Esophagus muscularis mucosa (tissue), 4 donors: ENCODE measurements at places on chromosomes 7 and 10. TPM values are rescaled to one million over a fixed set of nuclear protein-coding genes. Genes with fewer than 3 reads are reported as not detected.

The LRRC4 gene
- total RNA-seq = 1.3 TPM

The MET gene
- 12.1 TPM for total RNA-seq

DNA sequence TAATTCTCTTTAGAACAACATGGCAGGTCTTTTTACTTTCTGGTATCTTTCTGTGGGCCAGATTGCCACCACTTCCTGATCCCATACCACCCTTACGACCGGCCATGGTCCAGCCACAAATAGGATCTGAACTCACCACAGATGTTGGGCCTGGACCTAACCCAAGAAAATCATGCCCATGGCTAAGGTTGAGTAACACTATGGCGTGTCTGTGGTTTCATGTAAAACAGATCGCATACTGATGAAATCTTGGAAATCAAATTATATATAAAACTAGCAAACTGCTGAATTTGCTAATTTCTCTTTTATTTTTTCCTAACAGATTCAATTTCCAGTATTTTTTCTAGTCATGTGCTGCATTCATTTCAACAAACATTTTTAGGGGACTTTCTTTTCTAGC, 77.2 kb downstream of the CH25H start:
- no peak for DNase-seq

GRCh38 chr7:128102490-128103291, 71.5 kb upstream of the LRRC4 start:
- DNase-seq = no peak
